ENCODE measurements at places on chromosomes 16 and 17. TPM values are rescaled to one million over a fixed set of nuclear protein-coding genes. Genes with fewer than 3 reads are reported as not detected.
A peak's percentile ranks its signal among the peaks of the same experiment; 100 is the strongest.

CACNG4 gene
- total RNA-seq: not detected

SBK1 gene
- 0.07 TPM for total RNA-seq

PDILT gene
- total RNA-seq: not detected

MT1X gene
- 374 TPM for total RNA-seq

DNA sequence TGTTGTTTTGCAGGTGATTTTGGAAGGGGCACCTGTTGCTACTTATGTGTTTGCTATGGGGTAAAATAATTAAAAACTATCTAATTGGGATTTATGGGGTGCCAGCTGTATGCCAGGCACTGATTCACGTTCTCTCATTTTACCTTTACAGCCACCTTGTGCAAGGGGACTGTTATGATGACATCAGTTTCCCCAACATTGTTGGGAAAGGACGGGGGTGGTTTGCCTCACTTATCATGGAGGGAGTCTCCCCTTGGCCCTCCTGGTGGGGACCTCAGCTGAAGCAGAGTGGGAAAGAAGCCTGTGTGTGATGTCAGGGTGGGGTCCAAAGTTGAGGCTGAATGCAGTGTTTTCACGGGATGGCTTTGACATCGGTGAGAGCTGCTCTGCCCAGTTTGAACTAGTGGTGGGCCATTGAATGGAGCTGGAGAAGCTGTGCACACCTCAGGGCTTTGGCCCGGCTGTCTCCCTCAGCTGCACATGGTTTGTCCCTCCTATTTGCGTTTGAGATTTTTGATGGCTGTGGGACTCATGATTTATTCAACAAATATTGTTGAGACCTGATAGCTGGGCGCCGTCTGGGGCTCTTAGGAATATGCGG, 36.1 kb downstream of the CMIP start:
- H3K4me1 ChIP-seq: peaks cover 54% of the 10 kb centered on the region
- peak overlapping the region; percentile 49 for H3K4me3 ChIP-seq
- H3K27me3 ChIP-seq: no peaks in the 10 kb centered on the region
- peak; percentile 56 for DNase-seq
- no peaks in the 10 kb centered on the region for H3K36me3 ChIP-seq

- no peak overlapping the region for H3K4me3 ChIP-seq
- no peaks in the 10 kb centered on the region for H3K36me3 ChIP-seq
- no peak for DNase-seq
- H3K4me1 ChIP-seq: peaks cover 56% of the 10 kb centered on the region
- no peak overlapping the region for H3K27ac ChIP-seq
These were observed 147.2 kb upstream of the COX10 start for GRCh38 chr17:13921841-13922776.

- H3K27ac ChIP-seq: no peak overlapping the region
- no peaks in the 10 kb centered on the region for H3K36me3 ChIP-seq
- no peak for DNase-seq
- H3K27me3 ChIP-seq: no peaks in the 10 kb centered on the region
These were observed 69.8 kb downstream of the NXN start for GRCh38 chr17:909642-910323.

DNA sequence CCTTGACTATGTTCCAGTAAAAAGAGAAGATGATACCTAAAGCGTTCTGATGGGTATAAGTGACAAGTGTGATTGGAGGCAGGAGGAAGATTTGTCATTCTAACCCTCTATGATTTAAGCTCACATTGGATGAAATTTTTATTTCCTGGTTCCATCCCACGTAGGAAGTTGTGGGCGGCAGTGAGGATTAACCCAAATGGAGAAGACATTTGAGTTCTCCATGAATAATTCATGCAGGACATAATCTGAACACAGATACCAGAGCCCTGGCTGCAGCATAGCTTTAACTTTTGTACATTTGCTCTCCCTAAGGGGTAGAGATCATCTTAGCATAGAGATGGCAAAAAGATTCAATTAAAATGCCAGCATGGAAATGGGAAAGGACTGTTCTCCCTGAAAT, 146.3 kb downstream of the SLC39A11 start:
- peaks cover 8% of the 10 kb centered on the region for H3K36me3 ChIP-seq
- no peak overlapping the region for H3K27ac ChIP-seq
- no peaks in the 10 kb centered on the region for H3K27me3 ChIP-seq
- no peak overlapping the region for H3K4me3 ChIP-seq
- H3K4me1 ChIP-seq: peaks cover 10% of the 10 kb centered on the region

DNA sequence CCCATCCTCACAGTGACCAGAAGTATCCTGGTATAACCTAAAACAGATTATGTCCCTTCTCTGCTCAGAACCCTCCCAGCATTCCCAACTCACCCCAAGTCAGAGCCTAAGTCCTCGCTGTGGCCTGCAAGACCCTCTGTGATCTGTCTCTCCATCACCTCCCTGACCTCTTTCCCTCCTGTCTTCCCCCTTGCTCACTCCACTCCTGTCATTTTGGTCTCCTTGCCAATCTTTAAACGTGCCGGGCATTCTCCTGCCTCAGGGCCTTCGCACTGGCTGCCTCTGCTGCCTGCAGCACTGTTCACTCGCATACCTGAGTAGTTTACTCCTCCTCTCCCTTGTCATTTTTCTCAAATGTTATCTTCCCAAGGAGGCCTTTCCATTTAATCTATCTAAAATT, 97.7 kb downstream of the GSG1L start:
- no peaks in the 10 kb centered on the region for H3K36me3 ChIP-seq
- H3K4me3 ChIP-seq: no peak overlapping the region
- DNase-seq: no peak
- H3K4me1 ChIP-seq: no peaks in the 10 kb centered on the region
- no peaks in the 10 kb centered on the region for H3K27me3 ChIP-seq
- H3K27ac ChIP-seq: no peak overlapping the region

DNA sequence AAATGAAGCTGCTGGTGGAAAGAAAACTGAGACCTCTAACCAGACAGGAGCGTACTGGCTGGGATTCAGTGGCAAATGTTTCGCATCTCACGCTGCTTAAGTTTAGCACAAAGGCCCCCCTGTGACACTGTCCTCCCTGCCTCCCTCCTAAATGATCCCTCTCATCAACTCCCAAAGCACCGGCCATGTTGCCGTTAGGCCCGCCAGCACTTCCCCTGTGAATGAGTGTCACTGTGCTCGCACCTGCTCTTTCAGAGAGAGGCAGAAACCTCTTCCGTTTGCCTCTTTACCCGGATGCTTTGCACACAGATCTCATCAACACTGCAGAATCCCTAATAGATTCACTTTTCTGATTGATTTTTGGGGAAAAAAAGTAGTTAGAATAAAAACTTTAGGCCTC, 26.5 kb downstream of the MBTPS1 start:
- peaks cover 65% of the 10 kb centered on the region for H3K4me1 ChIP-seq
- H3K4me3 ChIP-seq: no peak overlapping the region
- peaks cover 30% of the 10 kb centered on the region for H3K36me3 ChIP-seq
- H3K27ac ChIP-seq: no peak overlapping the region

DNA sequence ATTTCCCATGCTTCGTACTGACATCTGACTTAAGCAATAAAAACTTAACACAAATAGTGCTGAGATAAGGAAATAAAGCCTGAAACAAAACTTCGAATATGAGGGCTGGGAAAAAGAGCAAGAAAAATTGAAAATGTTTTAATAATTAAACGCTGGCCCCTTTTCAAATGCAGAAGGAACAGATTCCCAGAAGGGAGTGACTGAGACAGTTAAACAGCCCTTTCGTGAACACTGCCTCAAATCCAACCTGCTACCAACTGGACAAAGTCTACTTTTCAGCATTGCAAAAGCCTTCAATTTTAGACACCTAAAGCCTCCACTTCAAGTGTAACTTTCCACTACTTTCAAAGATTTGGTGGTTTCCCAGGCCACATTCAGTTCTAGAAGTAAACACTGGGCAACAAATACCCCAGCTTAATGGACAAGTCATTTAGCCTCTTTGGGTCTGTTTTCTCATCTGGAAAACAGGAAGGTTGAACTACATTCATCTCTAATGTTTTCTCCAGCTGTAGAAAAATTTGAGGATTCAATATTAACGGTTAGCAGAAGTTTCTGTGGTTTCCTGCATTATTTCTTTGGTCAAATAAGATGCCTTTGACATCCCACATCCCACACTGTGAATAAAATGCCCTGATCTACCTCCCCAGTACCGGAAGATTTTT, 11.8 kb downstream of the RFFL start:
- H3K27ac ChIP-seq: no peak overlapping the region
- H3K4me3 ChIP-seq: no peak overlapping the region
- peaks cover 30% of the 10 kb centered on the region for H3K4me1 ChIP-seq
- no peak for DNase-seq
- no peaks in the 10 kb centered on the region for H3K27me3 ChIP-seq

DNA sequence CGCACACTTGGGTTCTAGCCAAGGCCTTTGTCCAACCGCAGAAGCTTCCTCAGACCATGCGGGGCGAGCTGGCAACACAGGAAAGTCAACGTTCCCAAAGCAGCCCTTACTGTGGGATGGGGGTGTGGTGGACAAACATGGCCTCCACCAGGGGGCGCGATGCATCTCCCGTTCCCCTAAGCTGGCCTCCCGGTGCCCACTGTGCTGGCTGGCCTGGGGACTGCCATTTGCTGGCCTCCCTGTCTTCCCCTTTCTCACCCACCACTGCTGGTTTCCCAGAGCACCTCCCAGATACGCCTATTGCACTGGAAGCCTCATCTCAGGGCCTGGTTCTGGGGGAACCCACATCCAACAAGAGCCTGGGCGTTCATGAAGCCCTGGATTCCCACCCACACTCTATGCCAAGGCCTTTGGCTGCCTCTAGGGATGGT, 145.3 kb downstream of the IRF8 start:
- no peak overlapping the region for H3K27ac ChIP-seq

DNA sequence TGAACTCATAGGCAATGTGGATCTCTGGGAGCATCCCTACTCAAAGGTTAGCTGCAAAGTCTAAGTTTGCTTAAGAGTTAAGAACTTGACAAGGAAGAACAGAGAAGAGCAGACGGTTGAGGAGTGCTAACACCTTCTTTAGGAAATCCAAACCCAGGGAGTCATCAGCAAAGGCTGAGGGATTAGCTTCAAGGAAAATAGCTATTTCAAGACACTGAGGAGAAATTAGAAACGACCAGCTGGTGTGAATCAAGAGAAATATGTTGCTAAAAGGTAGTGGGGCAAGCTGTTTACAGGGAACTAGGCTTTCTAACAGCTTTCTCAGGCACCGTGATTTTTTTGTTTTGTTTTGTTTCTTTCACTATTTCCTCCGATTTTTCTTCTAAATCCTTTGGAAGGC, 90.7 kb downstream of the CDH8 start:
- no peak overlapping the region for H3K4me3 ChIP-seq
- no peaks in the 10 kb centered on the region for H3K4me1 ChIP-seq
- no peak for DNase-seq
- H3K36me3 ChIP-seq: no peaks in the 10 kb centered on the region
- no peak overlapping the region for H3K27ac ChIP-seq
- H3K27me3 ChIP-seq: no peaks in the 10 kb centered on the region

DNA sequence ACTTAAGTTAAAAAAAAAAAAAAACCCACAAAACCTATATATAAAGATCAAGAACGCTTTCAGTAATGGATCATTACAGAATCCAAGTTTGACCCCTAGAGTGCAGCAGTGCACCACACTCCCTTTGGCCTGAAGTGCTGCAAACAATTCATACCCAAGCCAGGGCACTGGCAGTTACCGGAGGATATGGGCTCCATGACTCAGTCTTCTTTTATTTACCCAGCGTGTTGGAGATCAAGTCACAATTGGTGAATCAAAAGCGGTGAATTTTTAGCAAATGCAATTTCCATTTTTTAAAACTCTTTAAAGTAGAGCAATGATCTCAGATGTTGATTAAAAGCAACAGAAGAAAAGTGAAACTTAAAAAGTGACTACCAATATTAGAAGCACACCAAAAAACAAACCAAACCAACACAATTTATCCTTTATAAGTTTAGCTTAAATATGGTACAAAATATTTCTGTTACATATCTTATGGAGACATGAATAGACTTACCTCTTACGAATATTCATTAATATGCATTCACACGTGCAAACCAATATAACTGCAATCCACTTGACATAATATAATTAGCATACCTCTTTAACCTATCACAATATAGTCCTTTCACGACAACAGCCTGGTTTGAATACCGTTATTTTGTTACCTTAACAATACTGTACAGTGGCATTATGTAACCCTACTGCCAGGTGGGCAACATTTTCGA, 46.3 kb downstream of the ZNF652 start:
- H3K4me1 ChIP-seq: peaks cover 51% of the 10 kb centered on the region
- H3K27me3 ChIP-seq: no peaks in the 10 kb centered on the region
- H3K36me3 ChIP-seq: peaks cover 8% of the 10 kb centered on the region
- peak; percentile 93 for DNase-seq

DNA sequence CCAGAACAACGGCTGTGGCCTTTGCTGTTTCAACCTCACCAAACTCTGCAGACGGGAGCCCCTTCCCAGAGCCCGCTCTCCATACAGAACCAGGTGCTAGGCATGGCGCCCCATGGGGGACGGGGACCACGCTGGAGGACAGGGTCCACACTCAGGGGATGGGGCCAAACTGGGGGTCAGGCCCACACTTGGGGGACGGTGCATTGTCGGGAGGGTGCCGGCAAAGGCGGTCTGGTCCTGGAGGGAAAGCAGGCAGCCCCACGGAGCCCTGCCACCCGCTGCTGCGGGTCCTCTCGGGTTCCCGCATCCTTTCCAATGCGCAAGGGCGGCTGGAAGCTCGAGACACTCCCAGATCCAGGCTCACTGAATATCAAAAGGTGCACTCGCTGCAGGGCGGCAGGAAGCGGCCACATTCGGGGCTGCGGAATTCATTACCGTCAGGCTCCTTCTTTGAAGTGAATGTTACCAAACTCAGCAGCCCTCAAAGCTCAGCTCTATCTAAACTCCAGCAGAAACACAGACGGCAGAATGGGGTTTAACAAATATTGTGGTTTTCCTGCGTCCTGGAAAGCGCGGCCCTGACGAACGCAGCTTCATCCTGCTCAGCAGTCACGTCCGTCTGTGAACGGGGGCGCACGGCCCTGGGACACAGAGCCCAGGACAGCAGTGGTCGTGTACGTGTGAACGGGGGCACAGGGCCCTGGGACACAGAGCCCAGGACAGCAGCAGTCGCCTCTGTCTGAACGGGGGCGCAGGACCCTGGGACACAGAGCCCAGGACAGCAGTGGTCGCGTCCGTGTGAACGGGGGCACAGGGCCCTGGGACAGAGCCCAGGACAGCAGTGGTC, 41.3 kb downstream of the LMF1 start:
- H3K4me1 ChIP-seq: no peaks in the 10 kb centered on the region
- no peak overlapping the region for H3K27ac ChIP-seq
- no peaks in the 10 kb centered on the region for H3K27me3 ChIP-seq
- H3K4me3 ChIP-seq: no peak overlapping the region
- no peak for DNase-seq
- no peaks in the 10 kb centered on the region for H3K36me3 ChIP-seq

DNA sequence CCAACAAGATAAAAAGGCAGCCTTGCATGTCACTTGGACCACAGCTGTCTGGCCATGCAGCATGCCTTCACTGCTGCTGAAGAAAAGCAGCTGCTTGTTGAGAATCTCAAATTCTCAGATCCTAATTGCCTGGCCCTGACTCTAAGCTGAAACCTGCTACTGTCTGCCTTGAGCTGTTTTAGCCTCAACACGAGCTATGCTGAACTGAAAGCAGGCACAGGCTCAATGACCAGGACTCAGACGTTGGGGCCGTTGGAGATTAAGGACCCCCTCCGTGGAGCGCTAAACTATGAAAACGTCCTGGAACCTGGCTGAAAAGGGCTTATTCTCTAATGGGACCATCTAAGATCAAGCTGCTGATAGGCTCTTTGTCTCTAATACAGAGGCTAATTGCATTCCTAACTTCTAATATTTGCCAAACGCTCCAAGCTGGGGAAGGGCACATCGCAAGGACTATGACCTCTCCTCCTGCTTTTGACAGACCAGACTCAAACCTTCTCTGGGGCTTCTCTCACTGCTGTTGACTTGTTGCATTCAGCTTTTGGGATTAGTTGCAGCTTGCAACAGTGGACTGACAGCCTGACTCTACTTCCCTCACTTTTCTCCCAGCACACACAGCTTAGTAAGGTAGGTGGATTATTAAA, 4.6 kb upstream of the PLK1 start:
- H3K36me3 ChIP-seq: peaks cover 6% of the 10 kb centered on the region
- DNase-seq: no peak
- H3K4me1 ChIP-seq: peaks cover 16% of the 10 kb centered on the region
- H3K27ac ChIP-seq: no peak overlapping the region
- no peak overlapping the region for H3K4me3 ChIP-seq
- no peaks in the 10 kb centered on the region for H3K27me3 ChIP-seq
